CD4-positive, alpha-beta T cell (primary cell): ENCODE measurements at places on chromosomes 5 and 9. TPM values are rescaled to one million over a fixed set of nuclear protein-coding genes. Genes with fewer than 3 reads are reported as not detected.

CARTPT gene
- not detected for total RNA-seq

SPINK13 gene
- total RNA-seq, result not detected

TIMD4 gene
- 1.6 TPM for total RNA-seq

IRGM gene
- 2.2 TPM for total RNA-seq

CA9 gene
- total RNA-seq, result not detected

PGM5 gene
- total RNA-seq, result not detected

MIGA2 gene
- 56.9 TPM for total RNA-seq

ABCA2 gene
- total RNA-seq, result 86.8 TPM

FOXD1 gene
- not detected for total RNA-seq

CDKN2B-AS1 gene
- total RNA-seq, result 0.25 TPM

TNFSF8 gene
- total RNA-seq, result 70.9 TPM

TAF11L6 gene
- total RNA-seq, result not detected

SMIM32 gene
- not detected for total RNA-seq
